ENCODE measurements at places on chromosomes 1 and 21.

- ATAC-seq, result no peak
These were observed 8.5 kb downstream of the CENPS start for GRCh38 chr1:10438677-10439163.

GRCh38 chr1:100622037-100622436, 84.1 kb downstream of the GPR88 start:
- no peak for ATAC-seq

- no peak for ATAC-seq
These were observed 17.8 kb upstream of the OTUD7B start for GRCh38 chr1:150028322-150028721.

- no peak for ATAC-seq
These were observed 22.9 kb downstream of the LCA5L start for GRCh38 chr21:39422527-39423241.

DNA sequence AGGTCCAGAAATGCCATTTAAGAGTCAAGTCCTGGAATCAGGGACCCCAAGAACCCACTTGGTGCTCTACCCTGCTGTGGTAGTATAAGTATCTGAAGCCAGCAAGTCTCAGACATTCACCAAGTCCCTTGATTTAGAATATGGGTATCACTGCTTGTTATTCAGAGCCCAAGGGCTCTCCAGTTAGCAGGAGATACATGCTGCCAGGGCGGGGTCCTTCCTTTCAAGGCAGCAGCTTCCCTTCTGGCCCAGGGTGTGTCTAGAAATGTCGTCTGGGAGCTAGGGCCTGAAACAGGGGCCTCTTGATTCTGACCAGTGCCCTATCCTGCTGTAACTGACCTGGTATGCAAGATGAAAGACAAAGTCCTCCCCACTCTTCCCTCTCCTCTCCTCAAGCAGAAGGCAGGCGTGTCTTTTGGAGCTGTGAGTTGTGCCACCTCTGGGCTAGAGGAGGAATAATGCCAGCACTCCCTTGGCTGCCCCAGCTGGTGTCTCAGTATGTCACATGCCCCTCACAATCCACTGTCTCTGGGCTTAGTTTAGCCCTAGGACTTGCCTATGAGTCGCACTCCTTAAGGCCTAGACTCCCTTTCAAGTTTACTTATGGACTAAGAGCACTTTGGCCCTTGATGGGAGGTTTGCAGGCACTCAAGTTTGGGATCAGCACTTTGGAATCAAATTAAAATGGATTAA, 200.2 kb downstream of the MRPL39 start:
- no peak for ATAC-seq

DNA sequence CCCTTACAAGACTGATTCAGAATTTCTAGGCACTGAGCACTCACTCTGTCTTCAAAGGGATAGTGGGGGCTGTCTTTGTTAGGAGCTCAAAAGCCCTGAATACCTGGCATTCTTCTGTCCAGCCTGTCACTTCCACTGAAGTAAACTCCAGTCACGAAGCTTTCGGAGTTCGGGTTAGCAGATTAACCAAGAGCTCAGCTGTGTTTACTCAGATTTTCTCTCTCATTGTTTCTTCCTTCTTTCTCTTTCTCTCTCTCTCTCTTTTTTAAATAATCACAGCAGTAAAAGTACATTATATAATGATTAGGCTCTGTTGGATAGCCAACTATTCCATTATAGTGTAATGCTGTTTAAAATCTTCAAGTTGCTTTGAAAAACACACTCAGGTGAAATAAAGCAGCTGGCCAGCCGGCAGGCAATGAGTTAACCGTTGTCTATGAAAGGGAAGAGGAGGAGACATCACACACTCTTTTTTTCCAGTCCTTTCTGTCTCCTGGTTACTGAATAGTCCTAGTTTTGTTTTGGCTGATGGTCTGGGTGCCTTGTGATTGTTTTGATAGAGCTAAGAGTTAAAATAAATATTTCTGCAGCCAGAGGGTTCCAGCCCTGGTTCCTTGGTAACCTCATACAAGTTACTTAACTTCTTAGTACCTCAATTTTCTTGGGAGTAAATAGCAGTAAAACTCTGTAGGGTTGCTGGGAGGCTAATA, 89.8 kb downstream of the ADSS2 start:
- ATAC-seq, result no peak

DNA sequence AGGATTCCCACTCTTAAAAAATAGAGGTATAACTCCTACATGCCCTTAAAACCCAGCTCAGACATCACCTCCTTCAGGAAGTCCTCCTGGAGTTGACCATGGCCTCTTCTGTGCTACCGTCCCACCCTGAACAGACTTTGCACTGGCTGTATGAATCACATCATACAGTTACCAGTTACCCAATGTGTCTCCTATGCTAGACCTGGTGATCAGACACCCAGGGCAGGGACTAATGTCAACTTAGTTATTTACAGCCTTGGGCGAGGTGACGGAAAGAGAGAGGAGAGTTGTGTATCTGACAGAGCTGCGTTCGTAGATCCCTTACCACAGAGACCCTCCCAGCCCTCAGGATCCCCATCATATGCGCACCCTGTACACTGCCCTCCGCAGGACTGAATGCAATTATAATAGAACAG, 72.7 kb downstream of the SLC66A1 start:
- ATAC-seq, result no peak

GRCh38 chr1:80533093-80533492, 1267.6 kb upstream of the ADGRL2 start:
- ATAC-seq, result no peak

DNA sequence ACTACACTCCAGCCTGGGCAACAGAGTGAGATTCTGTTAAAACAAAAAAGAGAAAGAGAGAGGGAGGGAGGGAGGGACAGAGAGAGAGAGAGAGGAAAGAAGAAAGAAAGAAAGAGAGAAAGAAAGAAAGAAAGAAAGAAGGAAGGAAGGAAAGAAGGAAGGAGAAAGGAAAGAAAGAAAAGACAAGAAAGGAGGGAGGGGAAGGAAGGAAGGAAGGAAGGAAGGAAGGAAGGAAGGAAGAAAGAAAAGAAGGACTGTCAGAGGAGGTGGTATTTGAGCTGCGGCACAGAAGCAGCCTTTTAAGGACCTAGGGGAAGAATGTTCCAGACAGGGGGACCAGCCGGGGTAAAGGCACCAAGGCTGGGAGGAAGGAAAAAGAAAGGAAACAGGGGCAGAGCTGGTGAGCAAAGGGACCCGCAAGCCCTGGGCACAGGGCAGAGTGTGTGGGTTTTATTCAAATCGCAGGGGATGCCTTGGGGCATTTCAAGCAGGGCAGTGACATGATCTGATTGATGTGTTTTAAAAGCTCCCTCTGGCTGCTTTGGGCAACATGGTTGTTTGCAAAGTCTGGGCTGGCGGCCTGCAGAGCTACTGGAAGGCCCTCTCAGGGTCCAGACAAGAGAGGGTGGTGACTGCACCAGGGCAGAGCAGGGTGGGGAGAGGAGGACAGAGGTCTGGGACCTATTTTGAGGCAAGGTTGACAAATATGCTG, 176.9 kb upstream of the VAMP3 start:
- ATAC-seq, result peak; percentile 31

GRCh38 chr1:92399076-92399475, 87.6 kb downstream of the GFI1 start:
- peak; percentile 93 for ATAC-seq

DNA sequence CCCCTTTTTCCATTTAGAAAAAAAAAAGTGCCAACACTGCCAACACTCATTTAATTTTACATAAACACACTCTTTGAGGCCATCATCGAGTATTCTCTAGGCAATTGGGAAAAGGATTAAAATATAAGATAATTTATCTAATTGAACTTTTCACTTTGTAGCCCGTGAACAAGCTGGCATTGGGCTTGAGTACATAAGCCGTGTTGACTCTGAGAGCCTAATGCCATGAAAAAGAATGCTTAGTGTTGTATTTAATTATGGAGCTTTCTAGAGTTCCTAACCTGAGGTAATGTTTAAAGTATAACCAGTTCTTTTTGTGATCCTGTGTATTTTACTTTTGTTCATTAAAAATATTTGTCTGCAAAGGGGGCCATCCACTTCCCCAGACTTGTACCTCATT, 193.8 kb downstream of the LYPLAL1 start:
- ATAC-seq, result no peak

- peak; percentile 91 for ATAC-seq
These were observed 16.7 kb upstream of the DISP1 start for GRCh38 chr1:222798116-222798515.

GRCh38 chr21:37064841-37065240, 8.0 kb downstream of the PIGP start:
- no peak for ATAC-seq

- no peak for ATAC-seq
These were observed 38.3 kb downstream of the IFI44 start for GRCh38 chr1:78687914-78688313.

- no peak for ATAC-seq
These were observed 78.1 kb downstream of the PCBP3 start for GRCh38 chr21:45721671-45722070.

DNA sequence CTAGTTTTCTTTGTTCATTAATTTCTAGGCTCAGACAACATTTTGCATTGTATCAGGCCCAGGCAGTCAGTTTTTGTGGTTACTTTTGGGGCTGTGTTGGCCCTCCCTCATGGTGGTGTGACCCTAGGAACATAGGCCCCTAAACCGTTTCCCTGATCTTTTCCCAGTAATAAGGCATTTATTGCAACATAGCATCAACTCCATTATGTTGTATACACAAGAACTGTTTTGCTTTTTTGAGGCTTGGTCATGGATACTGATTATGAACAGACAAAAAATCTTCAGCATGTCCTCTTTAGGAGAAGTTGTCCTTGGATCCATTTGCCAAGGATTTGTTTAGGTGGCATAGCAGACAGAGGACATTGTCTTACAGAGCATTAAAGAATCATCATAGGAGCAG, 10.3 kb downstream of the B3GALT2 start:
- ATAC-seq, result no peak

GRCh38 chr1:11245904-11246719, 16.2 kb downstream of the MTOR start:
- no peak for ATAC-seq

DNA sequence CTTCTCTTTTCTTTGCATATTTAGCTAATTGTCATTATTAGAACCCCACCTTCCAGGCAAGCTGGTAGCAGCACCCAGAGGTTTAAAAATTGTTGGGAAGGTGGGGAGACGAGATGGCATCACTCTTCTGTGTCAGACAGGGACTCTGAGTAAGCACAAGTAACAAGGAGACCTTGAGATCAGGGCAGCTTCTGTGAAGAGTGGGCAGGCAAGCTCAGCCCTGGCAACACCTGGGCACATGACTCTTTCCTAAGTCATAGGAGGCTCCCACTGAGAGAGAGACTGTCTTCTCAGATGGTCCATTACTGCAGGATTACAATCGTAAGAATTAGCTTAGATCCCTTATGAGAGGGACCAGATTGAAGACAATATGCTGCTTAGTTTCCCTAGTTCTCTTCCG, 183.5 kb downstream of the BRINP2 start:
- ATAC-seq, result no peak

DNA sequence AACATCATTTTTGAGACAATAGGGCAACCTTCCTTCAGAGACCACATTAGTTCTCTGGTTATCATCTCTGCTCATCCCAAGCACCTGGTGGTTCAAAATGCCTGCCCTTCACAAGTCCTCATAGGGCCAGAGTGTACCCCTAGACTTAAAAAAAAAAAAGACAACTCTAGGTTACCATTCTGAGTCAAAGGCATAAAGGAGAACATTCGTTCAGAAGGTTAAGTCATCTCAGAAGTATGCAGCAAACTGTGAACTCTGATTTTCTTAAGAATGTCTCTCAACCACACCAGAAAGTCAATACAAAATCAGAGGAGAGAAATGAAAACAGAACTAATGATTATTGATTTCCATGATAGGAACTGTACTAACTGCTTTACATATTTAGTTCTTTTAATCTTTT, 9.2 kb upstream of the BEND5 start:
- ATAC-seq, result peak; percentile 70

GRCh38 chr1:9807541-9807940, 16.2 kb downstream of the CLSTN1 start:
- ATAC-seq, result no peak

DNA sequence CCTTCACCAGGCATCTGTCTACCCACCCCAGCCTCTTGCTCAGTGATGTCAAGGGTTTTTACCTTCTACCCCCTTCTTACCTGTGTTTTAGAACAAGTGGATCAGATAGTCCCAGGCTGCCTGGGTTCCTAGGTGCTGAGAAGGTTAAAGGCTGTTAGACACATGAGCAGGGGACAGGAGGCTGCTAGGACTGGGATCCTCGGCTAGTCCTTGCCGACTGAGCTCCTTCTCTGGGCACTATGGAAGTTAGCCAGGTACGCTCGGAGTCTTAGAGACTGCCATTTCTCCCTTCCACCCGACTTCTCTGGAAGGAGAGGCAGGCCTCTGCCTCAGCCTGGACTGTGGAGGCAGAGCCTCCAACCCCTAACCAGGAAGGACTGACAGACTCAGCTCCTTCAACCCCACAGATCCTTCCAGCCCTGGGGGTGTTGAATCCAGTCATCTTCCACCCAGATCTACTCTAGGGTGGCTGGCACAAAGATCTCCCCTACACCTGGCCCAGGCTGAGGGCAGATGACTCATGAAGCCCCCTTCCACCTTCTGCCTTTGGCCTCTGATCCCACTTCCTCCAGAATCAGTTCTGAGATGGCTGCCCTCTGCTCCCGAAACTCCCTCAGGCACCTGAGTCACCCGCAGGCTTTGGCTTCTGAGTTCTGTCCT, at the start of gene DYNLT4:
Gene DYNLT4 (minus strand): TSS at position 648 of the 660 bp plus-strand sequence. CDS start 683 bp downstream, outside the sequence.
- no peak for ATAC-seq

- ATAC-seq, result no peak
These were observed 23.3 kb upstream of the ST6GALNAC5 start for GRCh38 chr1:76843821-76844464.

GRCh38 chr1:58041621-58042020, 504.9 kb downstream of the OMA1 start:
- no peak for ATAC-seq

- no peak for ATAC-seq
These were observed 105.1 kb downstream of the COLGALT2 start for GRCh38 chr1:183932412-183932811.

GRCh38 chr1:25178917-25179561, 53.3 kb downstream of the SYF2 start:
- ATAC-seq, result no peak

- no peak for ATAC-seq
These were observed 46.8 kb downstream of the TRPM2 start for GRCh38 chr21:44399955-44400790.

DNA sequence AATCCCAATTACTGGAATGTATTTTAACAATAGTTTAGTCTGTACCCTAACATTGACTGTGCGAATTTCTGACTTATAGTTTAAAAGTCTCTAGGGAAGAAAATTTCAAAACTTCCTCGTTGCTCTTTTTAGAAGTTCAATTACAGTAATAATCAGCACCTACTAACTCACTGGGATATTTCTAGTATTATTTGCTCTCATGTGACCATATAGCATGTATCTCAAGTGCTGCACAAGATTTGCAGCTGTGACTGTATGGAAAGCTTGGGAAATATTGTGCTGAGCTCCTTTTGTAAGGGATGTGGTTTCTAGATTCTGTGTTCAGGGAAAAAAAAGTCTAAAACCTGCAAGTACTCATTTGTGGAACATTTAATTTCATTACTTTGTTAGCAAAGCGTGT, 153.1 kb downstream of the ST6GALNAC3 start:
- ATAC-seq, result no peak

All from stimulated activated memory B cell treated with anti-CD40 and anti-IgM and Interleukin-4, amounts not matched to agents 10 μg/mL and 1 μg/mL and 100 μg/mL, for 72 hours (primary cell).